Skin of body (tissue), 3 donors: ENCODE measurements at places on chromosomes 5 and 9. TPM values are rescaled to one million over a fixed set of nuclear protein-coding genes. Genes with fewer than 3 reads are reported as not detected.

CYLC2 gene
- not detected for total RNA-seq

GRCh38 chr5:120146787-120147186 is 317.3 kb upstream of the PRR16 start:
- DNase-seq = no peak

DNA sequence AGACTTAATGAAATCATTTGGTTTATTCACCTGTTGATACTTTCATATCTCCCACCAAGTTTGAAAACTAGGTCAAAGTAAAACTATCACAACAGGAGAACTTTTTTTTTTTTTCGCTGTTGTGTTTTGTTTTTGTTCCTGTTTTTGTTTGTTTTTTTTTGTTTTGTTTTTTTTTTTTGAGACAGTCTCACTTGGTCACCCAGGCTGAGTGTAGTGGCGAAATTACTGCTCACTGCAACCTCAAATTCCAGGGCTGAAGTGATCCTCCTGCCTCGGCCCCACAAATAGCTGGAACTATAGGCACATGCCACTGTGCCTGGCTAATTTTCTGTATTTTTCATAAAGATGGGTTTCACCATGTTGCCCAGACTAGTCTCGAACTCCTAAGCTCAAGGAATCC is 49.3 kb downstream of the MLLT3 start:
- DNase-seq = no peak

DNA sequence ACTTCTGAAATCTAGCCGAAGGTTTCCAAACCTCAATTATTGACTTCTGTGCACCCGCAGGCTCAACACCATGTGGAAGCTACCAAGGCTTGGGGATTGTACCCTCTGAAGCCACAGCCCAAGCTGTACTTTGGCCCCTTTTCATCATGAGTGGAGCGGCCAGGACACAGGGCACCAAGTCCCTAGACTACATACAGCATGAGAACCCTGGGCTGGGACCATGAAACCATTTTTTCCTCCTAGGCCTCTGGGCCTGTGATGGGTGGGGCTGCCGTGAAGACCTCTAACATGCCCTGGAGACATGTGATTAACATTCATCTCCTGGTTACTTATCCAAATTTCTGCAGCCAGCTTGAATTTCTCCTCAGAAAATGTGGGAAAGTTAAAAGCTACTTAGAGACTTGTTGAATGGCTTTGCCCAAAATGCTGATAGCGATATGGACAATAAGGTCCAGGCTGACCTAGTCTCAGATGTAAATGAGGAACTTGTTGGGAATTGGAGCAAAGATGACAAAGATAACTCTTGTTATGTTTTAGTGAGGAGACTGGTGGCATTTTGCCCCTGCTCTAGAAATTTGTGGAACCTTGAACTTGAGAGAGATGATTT is 34.1 kb upstream of the CPLANE1 start:
- no peak for DNase-seq

DNA sequence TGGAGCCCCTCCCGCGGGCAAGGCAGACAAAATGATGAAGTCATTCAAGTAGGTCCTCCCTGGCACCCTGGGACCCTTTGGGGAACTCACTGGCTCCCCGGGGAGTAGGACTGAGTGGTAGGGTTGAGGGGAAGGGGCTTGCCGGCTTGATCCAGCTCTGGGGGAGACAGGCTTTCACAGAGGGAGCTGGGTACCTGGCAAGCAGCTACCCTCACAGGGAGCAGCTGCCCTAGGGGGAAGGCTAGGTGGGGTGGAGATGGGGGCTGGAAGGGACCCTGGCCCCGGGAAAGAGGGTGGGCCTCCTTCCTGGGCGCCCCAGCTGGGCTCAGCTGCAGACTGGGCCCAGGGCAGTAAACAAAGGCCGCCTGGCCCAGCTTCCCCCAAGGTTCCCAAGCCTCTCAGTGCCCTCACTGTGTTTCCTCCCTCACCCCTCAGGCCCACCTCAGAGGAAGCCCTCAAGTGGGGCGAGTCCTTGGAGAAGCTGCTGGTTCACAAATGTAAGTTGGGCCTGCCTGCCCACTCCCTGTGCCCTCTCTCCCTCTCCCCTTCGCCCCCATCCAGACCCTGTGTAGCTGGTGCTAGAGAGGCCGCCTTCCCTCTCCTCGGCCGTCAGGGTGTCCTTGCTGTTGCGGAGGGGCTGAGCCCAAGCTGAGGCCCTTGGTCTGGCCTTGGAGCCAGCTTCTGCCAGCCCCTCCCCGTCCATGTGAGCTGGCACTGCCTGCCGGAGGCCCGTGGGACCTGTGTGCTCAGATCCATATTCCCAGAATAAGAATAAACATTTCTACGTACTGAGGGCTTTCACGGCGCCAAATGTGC is 131.2 kb downstream of the RGS3 start:
- no peak for DNase-seq

- no peak for DNase-seq
Measured at GRCh38 chr9:123300554-123300953, 32.2 kb upstream of the STRBP start.

DNA sequence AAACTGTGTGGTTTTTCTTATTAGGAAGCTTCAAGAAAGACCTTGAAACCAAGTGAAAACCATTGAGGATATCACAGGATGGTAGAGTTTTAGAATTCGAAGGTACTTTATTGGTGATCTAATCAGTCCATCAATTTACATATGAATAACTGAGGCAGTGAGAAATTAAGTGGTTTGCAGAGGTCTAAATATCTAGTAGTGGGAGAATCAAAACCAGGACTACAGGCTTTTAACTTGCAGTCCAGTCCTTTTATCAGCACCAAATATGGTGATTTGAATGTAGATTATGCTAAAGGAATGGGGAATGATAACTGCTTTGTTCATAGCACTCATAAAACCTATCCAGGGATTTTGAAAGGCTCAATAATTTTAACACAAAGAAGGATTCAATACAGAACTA is 85.8 kb downstream of the ZSWIM6 start:
- no peak for DNase-seq

GRCh38 chr5:172641359-172642050 is 442 bp downstream of the NEURL1B start:
- DNase-seq = no peak

POLR3G gene
- 2.4 TPM for total RNA-seq

GRCh38 chr5:173720953-173721600 is 104.6 kb upstream of the BOD1 start:
- no peak for DNase-seq

GRCh38 chr9:16100537-16101091 is 547.8 kb downstream of the CCDC171 start:
- DNase-seq = peak; percentile 42

MEGF10 gene
- 4.7 TPM for total RNA-seq

- no peak for DNase-seq
Measured at GRCh38 chr9:69223605-69224004, 49.5 kb downstream of the TJP2 start.

DNA sequence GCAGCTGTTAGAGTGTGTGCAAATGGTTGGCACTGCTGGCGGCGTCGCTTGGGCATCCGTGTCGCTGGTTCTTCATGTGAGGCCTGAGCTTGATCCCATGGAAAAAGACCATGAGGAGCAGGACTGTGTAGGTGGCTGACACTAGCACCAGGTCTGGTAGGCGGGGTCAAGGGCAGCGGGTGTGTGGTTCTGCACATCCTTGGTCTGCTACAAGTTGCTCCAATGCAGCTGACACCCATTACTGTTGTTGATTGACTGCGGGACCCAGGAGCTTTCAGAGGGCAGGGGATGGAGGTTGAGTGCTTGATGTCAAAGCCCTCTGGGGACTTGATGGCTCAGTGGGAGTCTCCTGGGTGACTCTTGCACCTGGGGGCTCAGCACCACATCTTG is 29.0 kb upstream of the PITX1 start:
- DNase-seq = no peak

SLC36A2 gene
- total RNA-seq = 0.20 TPM

DNA sequence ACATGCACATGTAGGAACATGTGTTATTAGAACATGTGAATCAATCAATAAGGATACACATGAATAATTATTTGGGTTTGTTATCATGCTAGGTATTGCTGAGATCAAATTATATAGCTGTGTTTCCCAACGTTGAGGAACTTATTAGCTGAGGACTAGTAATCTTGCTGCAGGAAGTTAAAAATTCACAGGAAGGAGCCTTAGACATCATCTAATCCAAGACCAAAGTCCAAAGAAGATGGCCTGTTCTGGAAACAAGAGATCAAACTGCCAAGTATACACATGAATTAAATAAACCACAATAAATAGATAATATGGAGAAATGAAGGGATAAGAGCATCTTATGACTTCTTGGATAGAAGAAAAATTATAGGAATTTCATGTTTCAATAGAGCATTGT is 19.9 kb downstream of the POU5F2 start:
- DNase-seq = no peak

SPINK6 gene
- total RNA-seq = not detected

PDZD2 gene
- total RNA-seq = 34.9 TPM

- no peak for DNase-seq
Measured at GRCh38 chr9:121026260-121026691, 23.8 kb downstream of the C5 start.

- DNase-seq = no peak
Measured at GRCh38 chr9:3534614-3535404, 9.0 kb upstream of the RFX3 start.

DNA sequence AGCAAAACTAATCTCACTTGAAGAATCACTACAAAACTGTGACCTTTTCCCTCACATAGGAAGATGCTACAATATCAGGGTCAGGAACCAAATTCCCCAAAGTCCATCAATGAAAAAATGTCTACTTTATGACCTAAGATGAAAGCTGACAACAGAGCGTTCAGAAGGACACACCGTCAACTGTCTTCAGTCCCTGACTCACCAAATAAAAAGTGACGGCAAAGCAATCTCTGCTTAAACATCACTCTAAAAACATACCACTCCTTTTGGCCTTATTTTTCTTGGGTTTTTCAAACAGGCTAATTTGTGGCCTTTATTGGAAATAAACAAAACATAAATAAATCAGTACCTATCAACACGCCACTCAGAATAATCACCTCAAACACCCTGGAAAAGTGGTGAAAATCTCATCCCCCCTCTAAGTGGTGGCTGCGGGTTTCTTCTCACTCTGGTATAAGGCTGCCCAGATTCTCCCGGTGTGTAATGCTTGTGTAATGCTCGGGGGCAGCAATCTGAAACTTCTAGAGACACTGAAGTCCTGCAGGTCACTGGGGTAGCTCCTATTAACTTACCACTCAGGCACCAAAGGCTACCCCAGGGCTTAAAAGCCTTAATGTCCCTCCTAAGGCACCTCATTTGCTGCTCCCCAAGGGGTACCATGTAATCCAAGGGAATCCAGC is 29.5 kb downstream of the SEMA4D start:
- DNase-seq = no peak

- no peak for DNase-seq
Measured at GRCh38 chr5:58199087-58199486, 260.8 kb downstream of the PLK2 start.

DNA sequence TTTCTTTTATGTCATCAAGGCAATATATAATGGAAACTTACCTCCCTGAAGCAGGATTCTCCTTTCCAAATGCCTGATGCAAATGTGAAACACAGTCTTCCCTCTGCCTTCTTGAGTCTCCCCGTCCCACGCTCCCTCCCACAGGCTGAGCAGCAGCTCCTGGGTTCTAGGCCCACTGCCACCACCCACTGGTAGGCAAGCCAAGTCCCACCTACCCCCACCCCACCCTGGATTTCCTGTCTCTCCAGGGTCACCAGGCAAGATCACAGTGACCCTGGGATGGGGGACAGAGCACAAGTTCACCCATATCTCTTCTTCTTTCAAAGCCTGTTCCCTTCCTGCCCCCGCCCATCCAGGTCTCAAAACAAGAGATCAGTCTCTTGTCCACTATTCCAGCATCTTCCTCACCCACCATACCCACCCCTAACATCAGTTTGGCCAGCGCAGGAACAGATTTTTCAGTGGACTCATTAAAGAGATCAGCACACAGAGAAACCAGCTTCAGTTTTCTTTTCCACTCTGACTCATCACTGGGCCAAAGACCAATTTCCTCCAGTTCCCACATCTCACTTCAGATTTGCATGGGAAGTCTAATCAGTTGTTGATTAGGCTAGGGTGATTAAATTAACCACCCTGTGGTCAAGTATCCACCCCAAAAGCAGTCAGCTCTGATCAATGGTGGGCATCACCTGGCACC is 151.5 kb downstream of the ACTL7B start:
- DNase-seq = no peak

GRCh38 chr9:119044806-119045205 is 324.4 kb downstream of the BRINP1 start:
- no peak for DNase-seq

DNA sequence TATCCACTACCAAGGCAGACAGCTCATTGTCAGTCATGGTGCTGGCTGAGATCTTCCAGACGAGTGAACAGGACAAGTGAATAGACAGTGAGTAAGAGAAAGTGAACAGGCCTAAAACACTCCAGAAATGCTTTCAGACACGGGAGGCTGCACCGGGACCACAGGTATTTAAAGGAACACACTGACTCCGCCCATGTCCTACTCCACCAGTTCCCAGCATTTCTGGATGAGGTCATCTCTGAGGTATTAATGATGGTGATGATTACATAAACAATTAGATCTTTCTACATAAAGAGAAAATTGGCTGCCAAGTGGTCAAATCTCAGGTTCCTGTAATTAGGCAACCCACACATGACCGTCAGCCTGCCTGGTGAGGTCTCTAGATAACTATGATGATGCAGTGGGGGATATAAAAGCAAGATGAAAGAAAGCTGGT is at the start of gene ACTBL2:
Gene ACTBL2 (minus strand): TSS at position 141 of the 436 bp plus-strand sequence. CDS start 104 bp downstream, at position 37.
- no peak for DNase-seq

- no peak for DNase-seq
Measured at GRCh38 chr9:2420543-2420942, 201.0 kb upstream of the VLDLR start.

S1PR3 gene
- total RNA-seq = 7.9 TPM

SLC6A3 gene
- total RNA-seq = not detected

DOK3 gene
- 3.8 TPM for total RNA-seq

SLC36A3 gene
- not detected for total RNA-seq

TTC1 gene
- 33.3 TPM for total RNA-seq

ZBED3 gene
- total RNA-seq = 2.6 TPM

GRCh38 chr9:76638001-76638400 is 126.2 kb upstream of the PCA3 start:
- DNase-seq = no peak

DNA sequence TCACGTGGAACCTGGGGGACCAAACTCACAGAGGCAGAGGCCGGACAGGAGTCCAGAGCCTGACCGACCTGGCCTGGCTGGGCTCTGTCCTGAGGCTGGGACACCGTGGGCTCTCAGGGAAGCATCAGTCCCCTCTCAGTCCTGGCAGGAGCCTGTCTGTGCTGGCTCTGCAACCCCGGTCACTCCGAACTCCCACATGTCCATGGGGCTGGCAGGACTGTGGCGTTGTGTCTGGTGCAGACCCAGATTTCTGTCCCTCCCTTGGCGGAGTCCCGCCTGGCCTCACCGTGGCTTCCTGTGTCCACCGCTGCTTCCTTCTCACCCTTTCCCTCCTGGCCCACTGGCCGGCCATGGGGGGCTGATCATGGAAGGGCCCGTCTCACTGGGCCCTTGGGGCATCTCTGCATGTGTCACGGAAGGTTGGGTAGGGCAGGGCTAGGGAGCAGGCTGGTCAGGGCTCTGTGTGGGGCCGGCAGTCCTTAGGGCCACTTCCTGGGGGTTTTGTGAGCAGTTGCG is 68.8 kb downstream of the RXRA start:
- no peak for DNase-seq

COL23A1 gene
- total RNA-seq = 4.6 TPM
